Right cardiac atrium (tissue), 5 donors: ENCODE measurements at places on chromosomes 16 and 17.

DNA sequence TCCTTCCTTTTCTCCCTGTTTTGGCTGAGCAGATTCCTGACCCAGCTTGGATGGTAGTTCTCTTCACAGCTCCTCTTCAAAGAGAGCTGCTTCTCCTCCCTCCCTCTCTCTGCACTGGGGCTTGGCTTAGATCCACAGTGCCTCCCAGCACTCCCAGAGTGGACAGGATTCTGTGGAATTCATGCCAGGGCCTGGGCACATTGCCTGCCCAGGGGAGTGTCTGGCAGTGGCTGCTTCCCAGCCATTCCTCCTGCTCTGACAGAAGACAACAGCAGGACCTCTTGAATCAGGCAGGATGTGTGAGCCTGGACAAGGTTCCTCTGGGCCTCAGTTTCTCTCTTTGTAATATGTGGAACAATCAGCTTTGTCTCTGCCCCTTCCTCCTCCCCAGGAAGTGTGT is 4.5 kb upstream of the MMP28 start:
- DNase-seq = peak; percentile 89

DNA sequence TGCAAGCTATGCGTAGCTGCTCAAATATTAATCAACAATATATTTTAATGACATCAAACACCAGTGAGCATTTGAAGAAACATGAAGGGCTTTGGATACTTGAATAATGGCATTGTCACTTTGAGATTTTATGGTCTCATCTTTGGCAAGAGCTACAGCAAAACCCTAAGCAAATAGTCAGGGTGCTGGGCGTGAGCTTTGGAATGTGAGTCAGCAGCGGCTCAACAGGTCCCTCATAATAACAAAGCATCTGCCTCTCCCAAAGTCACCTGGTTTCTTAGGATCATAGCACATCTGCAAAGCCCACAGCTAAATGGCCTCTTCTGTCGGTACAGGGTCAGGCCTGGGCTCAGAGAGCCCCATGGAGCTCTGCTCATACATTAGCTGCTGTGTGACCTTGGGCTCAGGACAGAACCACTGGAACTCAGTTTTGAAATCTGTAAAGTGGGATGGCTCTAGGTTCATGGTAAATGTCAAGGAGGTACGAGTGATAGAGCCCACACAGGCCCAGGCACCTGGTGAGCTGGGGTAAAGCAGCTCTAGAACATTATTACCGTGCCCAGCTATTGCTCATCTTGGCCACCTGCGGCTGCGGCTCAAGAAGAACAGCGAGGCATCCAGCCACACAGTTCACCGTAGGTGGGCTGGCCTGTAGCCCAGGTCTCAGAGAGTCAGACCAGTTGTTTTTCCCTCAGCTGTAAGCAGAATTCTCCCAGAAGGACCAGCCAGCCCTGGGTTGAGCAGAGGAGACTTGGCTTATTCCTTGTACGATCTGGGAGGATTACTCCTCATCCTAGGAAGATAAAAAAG is 544.5 kb upstream of the CDH11 start:
- DNase-seq = no peak

DNA sequence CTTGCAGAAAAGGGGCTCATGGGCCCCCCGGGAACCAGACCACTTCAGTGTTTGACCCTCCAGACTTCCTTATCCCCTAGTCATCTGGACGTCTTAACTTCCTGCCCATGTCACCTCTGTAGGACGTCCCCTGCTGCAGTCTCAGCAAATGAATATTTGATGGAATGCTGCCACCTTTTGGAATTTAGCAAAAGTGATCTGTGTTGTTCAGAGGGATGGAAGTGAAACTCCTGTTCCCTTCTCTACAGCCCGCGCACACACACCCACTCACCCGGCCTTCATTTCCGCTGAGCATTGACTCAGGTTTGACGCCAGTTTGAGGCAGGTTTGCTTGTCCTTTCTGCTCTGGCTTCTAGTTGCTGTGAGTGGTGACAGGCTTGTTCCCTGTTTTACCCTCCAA is 507.2 kb upstream of the EEF2KMT start:
- DNase-seq = no peak

DNA sequence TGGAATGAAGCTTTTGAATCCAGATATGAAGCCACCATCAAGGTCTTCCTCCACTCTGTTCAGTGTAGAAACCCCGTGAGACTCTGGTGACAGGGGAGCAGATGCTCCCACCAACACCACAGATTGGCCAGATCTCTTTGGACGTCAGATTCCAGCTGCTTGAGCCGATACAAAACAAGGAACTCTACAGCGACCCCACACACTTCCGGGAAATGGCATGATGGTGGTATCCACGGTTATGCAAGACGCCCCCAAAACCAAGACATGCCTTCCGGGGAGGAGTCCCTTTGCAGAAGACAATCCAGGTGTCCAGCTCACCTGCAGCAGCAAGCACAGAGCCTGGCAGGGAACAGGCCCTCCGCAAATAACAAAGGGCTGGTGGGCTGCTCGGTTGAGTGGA is 19.8 kb upstream of the PITPNA start:
- DNase-seq = no peak

DNA sequence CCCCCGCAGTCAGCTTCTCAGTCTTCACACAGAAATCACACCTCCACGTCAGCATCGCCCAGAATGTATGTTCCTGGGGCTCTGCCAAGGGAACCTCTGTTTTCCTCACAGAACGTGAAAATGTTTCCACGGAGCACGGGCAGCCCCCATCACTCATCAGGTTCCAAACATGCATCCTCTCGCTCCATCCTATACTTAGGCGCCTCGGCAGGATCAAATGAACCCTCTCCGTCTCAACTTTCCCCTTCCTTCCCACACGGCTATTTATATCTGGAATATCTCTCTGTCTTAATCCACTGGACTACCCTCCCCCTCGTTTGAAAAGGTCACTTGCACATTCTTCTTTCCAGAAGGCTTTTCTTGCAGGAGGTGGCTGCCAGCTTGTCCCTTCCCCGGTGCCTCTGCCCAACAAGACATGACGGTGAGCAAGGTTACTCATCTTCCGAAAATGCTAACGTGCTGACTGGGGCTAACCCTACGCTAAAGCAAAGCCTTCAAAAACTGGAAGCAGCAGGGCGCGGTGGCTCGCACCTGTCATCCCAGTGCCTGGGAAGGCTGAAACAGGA is 21.6 kb downstream of the NXN start:
- peak; percentile 15 for DNase-seq

DNA sequence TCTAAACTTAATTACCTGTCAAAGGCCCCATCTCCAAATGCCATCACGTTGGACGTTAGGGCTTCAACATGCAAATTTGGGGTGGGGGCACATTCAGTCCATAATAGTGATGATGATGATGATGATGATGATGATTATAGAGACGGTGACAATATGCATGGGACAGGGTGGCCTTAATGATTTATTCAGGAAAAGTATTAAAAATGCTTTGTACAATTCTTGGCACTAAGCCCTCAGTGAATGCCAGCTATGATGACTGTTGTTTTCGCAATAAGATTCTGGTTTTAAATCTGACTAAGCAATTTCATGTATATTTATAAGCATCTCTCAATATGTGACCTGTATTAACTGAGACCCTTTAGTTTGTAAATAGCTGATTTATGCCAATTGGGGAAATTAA is 106.3 kb downstream of the C16orf95 start:
- no peak for DNase-seq

DNA sequence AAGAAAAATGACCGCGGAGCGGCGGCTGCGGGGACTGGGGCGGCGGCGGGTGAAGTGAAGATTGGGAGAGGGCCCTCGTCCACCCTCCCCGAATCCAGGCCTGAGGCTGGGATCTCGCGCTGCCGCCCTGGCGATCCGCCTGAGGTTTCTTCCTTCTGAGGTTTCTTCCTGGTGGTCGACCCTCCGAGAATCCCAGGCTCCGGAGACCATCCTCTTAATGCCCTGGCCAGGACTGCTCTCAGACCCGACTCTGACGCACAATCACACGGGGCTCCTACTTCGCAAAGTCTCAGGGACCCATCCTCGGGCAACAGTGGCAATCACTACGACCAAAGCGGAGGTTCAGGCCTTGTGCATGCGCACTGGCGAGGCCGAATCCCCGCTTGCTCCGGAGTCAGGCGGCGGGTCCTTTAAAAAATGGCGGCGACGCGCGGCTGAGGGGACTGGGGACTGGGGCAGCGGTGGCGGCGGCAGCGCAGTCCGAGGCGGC is 18.0 kb upstream of the KCNJ18 start:
- no peak for DNase-seq

DNA sequence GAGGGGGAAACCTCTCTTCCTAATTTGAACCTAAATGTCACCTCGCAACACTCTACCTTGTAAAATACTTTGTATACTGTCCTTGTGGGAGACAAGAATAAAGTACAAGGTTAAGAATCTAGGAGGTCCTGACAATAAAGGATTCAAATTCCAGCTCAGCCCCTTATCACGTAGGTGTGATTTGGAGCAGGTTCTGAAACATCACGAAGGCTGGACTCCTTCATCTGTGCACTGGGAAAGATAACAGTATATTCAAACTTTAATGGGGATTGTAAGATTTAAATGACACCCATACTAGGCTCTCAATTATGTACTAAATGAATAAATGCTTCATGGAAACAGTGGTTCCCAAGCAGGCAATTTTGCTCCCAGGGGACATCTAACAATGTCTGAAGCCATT is 2.1 kb downstream of the TXNDC11 start:
- no peak for DNase-seq

DNA sequence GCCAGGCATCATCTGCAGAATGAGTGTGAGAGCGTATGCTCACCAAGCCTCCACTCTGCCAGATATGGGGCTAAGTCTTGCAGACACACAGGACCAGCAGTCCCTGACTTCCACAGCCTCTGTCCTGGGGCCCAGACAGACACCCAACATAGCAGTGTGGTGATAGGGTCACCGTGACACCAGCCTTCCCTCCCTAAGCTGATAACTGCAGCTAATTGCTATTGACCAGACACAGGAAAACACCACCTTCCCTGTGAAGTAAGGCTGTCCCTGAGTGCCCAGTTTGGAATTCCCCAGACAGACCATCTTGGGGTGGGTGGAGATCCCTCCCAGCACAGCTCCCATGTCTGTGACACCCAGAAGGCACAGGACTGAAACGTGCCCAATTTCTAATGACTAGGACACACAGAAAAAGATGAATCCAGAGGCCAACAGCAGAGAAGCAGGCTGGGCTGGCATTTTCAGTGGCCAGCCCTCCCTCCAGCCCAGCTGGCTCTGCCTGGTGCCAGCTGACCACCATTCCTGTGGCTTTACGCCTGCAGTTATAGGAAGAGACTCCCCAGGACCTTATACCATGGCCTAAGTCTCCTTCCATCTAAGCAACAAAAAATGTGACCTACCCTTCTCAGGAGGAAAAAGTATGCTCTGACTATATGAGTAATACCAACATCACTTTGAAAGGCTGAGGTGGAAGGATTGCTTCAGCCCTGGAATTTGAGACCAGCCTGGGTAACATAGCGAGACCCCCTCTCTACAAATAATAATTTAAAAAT is 30.3 kb downstream of the ATPAF2 start:
- DNase-seq = peak; percentile 9

DNA sequence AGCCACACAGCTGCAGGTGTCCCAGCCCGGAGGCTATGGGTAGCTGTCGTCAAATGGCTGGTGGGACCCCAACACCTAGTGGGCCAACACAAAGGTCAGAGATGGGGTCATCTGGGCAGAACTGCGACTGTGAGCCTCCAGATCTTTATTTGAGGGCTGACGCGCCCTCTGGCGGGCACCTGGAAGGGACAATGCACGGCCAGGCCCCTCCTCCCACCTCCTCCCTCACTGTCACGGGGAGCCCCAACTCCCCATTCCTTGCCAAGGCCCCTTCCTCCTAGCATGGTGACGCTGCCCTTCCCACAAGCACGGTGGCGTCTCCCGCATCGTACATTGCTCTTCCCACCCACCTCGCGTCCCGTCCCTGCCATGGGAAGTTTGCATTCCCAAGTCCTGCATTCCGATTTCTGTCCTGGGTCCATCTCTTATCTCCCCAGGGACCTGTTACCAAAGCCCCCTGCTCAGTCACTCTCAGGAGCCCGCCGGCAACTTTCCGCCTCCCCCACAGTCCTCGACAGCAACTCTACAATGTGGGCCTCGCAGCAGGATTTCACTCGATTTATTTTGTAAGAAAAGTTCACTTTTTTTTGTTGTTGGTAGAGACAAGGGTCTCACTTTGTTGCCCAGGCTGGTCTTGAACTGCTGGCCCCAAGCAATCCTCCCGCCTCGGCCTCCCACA is 1.0 kb downstream of the TLE7 start:
- no peak for DNase-seq

DNA sequence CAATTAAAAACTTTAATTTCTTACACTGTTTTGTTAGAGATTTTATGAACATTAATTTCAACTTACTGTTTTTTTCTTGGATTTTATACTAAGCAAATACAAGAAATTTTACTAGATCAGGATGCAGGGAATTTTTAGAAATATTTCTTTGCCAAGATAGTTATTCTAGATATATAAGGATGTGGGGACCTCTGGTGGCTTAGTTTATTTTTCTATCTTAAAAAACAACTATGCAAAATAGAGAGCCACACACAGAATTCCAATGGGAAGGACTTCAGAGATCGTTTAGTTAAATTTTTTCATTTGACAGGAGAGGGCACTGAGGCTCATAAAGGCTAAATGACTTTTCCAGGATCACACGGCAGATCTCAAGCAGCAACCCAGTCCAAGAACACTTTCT is 23.0 kb upstream of the CAPNS2 start:
- no peak for DNase-seq

- DNase-seq = no peak
Measured at GRCh38 chr16:53453928-53454327, 19.7 kb downstream of the RBL2 start.

DNA sequence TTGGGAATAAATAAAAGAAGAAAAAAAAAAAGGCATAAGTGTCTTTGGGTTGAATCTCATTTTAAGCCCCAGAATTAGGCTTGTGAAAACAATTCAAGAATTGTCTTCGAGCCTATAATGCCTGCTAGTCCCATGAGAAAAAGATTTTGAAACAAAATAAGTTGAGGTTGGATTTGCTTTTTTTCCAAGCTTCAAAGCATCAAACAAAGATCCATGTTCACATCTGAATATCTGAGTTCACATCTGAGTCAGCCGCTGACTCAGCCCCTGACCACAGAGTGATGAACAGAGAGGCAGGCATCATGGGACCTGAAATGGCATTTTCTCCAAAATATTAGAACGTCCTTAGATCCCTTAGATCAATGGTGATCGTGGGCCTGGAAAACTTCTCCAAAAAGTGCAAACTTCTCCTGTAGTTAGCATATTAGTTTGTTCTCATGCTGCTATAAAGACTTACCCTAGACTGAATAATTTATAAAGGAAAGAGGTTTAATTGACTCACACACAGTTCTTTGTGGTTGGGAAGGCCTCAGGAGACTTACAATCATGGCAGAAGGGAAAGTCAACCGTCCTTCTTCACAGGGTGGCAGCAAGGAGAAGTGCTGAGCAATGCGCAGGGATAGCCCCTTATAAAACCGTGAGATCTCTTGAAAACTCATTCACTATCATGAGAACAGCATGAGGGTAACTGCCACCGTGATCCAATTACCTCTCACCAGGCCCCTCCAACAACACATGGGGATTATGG is 294.6 kb upstream of the HSBP1 start:
- no peak for DNase-seq

DNA sequence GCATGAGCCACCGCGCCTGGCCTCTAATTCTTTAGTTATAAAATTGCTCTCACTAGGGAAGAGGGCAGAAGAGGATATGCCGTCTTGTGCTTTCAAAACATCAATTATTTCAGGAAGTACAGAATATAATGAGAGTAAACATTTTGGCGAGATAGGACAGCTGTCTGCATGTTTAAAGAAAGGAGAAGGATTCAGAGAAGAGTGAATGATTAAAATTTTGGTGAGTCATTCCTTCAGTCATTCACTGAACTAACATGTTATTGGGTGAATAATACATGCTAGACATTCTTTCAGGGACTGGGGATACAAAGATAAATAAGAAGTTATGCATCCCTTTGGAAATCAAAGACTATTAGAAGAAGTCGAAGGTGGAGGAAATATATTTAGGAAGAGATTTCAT is 590.3 kb upstream of the GOT2 start:
- no peak for DNase-seq
